ENCODE measurements at places on chromosomes 2 and 18. TPM values are rescaled to one million over a fixed set of nuclear protein-coding genes. Genes with fewer than 3 reads are reported as not detected.

Gene FRZB
- total RNA-seq = 0.07 TPM

Gene LYPD6B
- total RNA-seq = not detected

Gene NEUROD1
- not detected for total RNA-seq

Gene PTPRN
- 2.2 TPM for total RNA-seq

Gene DNAH6
- total RNA-seq = 0.06 TPM

Gene C1QL2
- total RNA-seq = 0.14 TPM

Gene TMEFF2
- total RNA-seq = 0.29 TPM

Data from A549 treated with DMSO at 1 μM for 4 hours (cell line).